ENCODE measurements at places on chromosomes 4 and X. TPM values are rescaled to one million over a fixed set of nuclear protein-coding genes. Genes with fewer than 3 reads are reported as not detected.

DNA sequence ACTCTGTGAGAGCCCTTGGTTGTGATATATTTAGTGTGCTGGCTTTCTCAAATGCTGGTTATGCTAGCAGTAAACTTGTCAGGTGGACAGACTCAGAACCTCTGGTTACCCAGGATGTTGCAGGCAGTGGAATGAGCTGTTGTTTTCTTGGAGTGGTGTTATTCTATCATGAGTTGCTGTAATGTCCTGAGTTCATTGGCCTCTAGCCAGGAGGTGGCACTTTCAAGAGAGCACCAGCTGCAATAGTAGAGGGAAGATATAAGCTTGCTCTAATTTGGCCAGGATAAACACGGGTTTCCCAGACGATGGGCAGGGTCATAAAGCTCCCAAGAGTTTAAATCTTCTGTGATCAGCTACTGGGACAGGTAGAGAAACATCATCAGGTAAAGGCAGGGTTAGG lies 95.0 kb upstream of the UBQLN2 start:
- no peak for DNase-seq

Gene SYP
- total RNA-seq, result 0.82 TPM

DNA sequence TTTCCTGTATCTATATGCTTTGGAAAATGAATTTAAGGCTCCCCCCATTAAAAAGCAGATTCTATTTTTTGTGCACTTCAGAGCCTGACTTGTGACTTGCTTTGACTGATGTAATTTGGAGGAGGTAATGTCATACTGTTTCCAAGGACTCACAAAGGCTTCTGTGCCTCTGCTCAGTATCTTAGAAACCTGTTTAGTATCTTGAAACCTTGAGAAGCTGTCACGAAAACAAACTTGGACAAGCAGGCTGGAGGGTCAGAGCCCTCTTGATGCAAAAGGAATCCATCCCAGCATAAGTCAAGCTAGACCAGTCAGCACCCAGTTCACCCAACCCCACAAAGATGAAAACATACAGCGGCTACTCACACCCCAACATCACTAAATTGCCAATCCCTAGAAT lies 560.0 kb upstream of the PCDH7 start:
- no peak for DNase-seq

Gene SYTL5
- total RNA-seq, result not detected

GRCh38 chrX:1536712-1537030 lies 314 bp downstream of the P2RY8 start:
- no peak for DNase-seq

Gene CDKL2
- total RNA-seq, result not detected

DNA sequence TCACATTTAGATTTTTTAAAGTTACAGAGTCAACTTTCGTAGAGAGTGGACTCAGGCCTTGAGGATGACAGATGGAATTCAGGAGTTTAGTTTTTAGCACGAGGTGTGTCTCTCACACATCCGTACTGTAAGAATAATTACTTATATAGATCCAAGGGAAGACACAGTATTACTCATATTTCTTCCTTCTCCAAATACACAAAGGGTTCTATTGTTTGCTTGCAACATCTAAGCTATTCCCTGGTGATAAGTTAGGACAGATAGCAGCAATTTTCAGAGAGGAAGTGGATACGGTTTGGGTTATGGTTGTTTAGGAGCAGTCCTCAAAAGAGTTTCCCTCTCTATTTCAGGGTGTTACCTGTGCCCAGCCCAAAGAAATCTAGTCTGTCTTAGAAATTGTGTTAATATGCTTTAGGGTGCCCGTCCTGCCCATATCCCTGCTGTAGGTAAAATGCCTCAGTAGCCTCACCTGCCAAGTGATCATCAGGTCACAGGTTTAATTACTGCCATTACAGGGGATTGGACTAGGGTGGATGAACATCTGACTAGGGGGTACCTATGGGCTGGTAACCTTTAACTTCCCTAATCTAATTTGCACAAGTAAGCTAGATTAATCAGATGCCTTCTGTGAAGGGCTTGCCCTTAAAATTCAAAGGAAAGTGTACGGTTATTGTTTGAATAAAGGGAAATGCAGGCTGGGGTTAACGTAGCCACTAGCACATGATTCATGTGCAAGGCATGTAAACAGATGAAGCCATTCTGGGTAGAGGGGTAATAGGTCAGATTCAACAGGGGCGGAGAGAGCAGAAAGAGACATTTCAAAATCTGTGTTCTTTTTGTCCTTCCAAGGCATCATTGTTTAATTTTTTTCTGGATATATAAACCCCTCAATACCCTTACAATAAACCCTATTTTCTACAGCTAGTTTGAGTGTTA lies 8.7 kb upstream of the PPP3CA start:
- DNase-seq, result no peak

Gene NR0B1
- total RNA-seq, result not detected

GRCh38 chr4:176545872-176546271 lies 226.1 kb downstream of the SPCS3 start:
- no peak for DNase-seq

Gene SPACA5
- total RNA-seq, result not detected

GRCh38 chr4:130110189-130110588 lies 1014.2 kb downstream of the C4orf33 start:
- no peak for DNase-seq

GRCh38 chr4:38884254-38884653 lies 16.6 kb downstream of the FAM114A1 start:
- no peak for DNase-seq

Gene TMEM150C
- not detected for total RNA-seq

Gene NHS
- total RNA-seq, result not detected

GRCh38 chr4:8069102-8069752 lies 89.4 kb downstream of the ABLIM2 start:
- no peak for DNase-seq

DNA sequence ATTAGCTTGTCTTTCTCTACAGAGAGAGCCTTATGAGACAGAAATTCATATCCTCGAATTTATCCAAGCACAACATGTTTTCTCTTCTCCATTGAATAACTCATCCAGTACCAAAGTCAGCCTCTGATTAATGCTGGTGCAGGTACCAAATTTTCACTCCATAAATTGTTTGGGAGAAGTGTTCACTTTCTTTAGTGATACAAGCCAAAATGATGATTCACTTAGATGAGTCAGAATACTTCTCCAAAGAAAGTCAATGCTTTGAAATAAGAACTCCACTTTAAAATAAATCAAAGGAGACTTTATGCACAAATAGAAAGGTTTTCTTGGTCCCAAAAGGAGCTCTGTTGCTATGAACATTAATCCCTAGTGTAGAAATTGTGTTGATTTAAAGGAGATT lies 60.2 kb downstream of the MAOB start:
- no peak for DNase-seq

DNA sequence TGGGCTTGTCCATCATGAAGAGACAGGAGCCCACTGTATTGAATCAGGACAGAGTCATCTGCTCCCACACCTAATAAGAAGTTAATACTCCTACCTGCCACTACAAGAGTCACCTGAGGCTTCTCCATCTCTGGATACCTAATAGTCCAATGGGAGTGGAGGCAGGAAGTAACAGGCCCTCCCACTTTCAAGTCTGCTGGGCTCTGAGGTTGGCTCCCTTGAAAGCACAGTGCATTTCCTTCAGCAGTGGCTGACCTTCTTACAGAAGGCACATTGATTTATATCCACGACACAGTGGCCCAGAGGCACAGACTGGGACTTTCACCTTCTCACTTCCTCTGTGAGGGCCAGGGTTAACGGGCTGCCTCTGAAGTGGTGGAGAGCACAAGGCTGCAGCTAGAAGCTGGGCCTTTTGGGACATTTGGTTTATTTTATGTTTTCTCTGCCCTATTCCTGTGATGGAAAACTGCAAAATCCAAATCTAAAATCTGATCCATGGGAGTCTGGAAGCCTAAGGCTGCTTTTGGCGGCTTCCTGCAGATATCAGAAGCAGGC lies 38.1 kb downstream of the FRG2 start:
- DNase-seq, result no peak

Gene DGKK
- not detected for total RNA-seq

GRCh38 chrX:85627363-85627762 lies 247.9 kb upstream of the POF1B start:
- no peak for DNase-seq

- no peak for DNase-seq
Measured at GRCh38 chrX:44989995-44990770, 117.2 kb downstream of the KDM6A start.

GRCh38 chr4:36332782-36333131 lies 51.3 kb downstream of the DTHD1 start:
- no peak for DNase-seq

DNA sequence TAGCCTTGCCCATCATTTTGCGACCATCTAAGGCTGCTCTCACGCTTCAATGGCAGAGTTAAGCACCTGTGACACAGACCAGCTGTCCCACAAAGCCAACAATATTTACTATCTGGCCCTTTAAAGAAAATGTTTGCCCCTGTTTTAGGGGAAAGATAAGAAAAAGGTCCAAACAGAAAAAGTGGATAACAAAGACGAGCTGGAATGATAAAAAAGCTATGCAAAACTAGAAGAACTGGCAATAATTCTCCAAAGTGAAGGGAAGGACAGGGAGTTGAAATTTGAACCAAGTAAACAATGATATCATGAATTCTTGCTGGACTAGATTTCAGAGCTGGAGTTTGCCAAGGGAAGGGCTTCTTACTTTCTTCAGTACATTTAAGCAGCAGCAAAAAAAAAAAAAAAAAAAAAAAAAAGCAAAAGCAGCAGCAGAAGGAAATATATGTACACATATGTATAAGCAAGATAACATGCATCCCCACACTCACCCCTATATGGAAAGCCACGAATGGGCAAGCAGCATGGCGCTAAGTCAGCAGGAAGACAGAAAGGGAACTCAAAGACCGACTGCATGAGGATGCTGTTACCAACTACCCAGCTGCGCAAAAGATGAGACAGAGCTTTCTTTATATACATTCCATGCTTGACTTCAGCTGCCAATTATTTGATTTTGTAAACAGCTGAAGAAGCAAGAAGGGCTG lies 12.5 kb downstream of the TRAPPC2 start:
- no peak for DNase-seq

Gene UGT8
- 20.0 TPM for total RNA-seq

DNA sequence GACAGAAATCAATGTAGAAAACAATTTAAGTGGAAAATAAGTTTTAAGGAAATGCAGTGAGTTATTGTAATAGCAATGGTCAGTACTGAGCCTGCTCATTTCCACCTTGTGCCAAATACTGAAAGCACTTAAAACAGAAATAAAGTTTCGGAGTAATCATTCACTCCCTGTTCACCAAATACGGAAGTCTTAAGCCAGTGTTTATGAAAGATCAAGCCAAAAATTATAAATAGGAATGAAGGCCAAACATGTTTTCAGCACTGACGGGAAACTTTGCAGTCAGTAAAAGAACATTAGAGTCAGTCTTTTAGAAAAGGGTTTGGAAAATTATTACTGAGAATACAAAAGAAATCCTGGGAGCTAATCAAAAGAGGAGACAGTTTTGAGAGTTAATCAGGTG lies 178.6 kb downstream of the DMD start:
- DNase-seq, result no peak

DNA sequence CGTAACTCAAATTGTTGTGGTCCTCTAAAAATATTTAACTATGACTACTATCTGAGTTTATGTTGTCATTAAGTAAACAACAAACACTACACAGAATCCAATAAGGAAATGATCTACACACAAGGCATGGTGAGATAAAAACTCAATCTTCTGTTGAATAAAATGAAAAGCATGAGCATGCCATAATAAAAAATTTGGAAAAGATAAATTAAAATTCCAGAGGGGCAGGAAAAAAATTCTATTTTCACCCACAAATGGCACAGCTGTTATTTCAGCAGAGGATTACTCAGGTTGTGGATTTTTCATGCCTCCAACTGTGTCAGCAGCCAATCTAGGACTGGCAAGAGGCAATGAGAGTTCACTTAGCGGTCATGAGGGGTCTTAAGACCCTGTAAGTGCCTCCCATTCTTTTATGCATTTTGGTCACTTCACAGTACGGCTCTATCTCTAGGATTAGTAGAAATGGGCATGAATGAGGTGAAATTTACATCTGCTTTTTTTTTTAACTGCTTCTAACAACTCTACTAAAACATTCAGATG lies 639.8 kb upstream of the DIPK2B start:
- no peak for DNase-seq

Data from activated B cell treated with CpG ODN at 0.5 μM for 24 hours (primary cell).